ENCODE measurements at places on chromosomes 6 and 20.
A peak's percentile ranks its signal among the peaks of the same experiment; 100 is the strongest.

- H3K27me3 ChIP-seq, result no peaks in the 10 kb centered on the region
- H3K4me3 ChIP-seq, result no peak overlapping the region
- no peaks in the 10 kb centered on the region for H3K4me1 ChIP-seq
- no peak overlapping the region for H3K27ac ChIP-seq
Measured at GRCh38 chr6:168050225-168050880, 28.7 kb downstream of the FRMD1 start.

- no peaks in the 10 kb centered on the region for H3K27me3 ChIP-seq
- no peaks in the 10 kb centered on the region for H3K4me1 ChIP-seq
- no peak overlapping the region for H3K27ac ChIP-seq
- no peaks in the 10 kb centered on the region for H3K36me3 ChIP-seq
Measured at GRCh38 chr6:95087394-95088097, 489.8 kb upstream of the MANEA start.

DNA sequence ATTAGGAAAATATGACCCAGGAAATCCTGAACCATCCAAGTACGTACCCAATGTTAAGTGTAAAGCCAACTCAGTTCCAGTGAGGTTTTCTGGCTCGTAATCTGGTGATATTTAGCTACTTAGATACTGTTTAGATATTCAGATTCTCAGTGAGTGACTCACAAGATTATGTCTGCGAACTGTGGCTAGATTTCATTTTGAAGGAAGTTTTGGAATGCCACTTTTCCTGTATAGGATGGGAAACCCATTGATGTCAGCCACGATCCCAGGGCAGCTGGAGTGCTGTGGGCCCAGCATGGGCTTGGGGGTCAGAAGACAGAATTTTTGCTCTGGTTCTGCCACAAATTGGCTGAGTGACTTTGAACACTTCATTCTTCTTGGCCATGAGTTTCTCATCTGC, 76.3 kb downstream of the TMEM170B start:
- H3K36me3 ChIP-seq, result no peaks in the 10 kb centered on the region
- H3K4me3 ChIP-seq, result no peak overlapping the region
- H3K27me3 ChIP-seq, result no peaks in the 10 kb centered on the region
- DNase-seq, result no peak

DNA sequence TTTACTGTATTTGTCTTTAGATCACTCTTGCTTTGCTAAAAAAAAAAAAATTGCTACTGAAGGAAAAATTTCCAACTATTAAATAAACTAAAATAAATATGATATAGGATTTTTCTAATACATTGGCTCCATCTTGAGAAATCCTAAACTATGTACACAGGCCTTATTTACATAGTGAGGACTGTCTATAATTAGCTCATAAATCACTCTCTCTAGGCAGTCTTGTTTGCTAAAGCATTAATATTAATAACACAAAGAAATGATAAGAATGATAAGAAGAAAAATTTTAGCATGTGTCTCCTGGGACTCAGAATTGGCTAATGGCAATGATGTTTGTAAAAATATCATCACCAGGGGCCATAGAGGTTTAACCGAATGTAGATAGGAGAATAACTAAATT, 13.3 kb upstream of the CRYBG1 start:
- H3K27me3 ChIP-seq, result no peaks in the 10 kb centered on the region
- H3K36me3 ChIP-seq, result no peaks in the 10 kb centered on the region
- H3K4me1 ChIP-seq, result no peaks in the 10 kb centered on the region
- no peak for DNase-seq
- H3K27ac ChIP-seq, result no peak overlapping the region
- no peak overlapping the region for H3K4me3 ChIP-seq

- no peaks in the 10 kb centered on the region for H3K36me3 ChIP-seq
- H3K27ac ChIP-seq, result no peak overlapping the region
- H3K4me3 ChIP-seq, result no peak overlapping the region
- H3K4me1 ChIP-seq, result no peaks in the 10 kb centered on the region
- H3K27me3 ChIP-seq, result no peaks in the 10 kb centered on the region
Measured at GRCh38 chr6:13140980-13141379, 187.4 kb downstream of the TBC1D7 start.

DNA sequence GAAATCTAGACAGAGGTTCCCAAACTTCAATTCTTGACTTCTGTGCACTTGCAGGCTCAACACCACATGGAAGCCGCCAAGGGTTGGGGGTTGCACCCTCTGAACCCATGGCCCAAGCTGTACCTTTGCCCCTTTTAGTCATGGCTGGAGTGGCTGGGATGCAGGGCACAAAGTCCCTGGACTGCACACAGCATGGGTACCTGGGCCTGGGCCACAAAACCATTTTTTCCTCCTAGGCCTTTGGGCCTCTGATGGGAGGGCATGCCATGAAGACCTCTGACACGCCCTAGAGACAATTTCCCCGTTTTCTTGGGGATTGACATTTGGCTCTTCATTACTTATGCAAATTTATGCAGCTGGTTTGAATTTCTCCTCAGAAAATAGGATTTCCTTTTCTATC, 342.0 kb downstream of the TPBG start:
- H3K4me3 ChIP-seq, result no peak overlapping the region
- H3K27ac ChIP-seq, result no peak overlapping the region
- DNase-seq, result no peak
- no peaks in the 10 kb centered on the region for H3K27me3 ChIP-seq

DNA sequence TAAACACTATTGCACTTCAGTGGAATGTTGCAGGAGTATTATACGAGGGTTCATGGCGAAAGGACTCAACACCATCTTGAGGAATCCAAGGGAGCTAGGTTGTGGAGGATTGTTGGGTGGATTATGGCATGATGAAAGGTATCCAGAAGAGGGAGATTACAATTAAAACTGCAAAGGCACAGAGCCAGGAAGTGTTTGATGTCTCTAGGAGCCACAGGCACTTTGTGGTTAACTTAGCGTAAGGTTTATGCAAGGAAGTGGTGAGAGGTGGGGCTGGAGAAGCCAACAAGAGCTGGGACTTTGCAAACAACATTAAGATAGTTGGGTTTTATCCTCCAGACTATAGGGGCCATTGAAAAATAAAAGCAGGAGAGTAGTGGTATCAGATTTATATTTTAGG, 86.6 kb upstream of the TPD52L1 start:
- H3K4me1 ChIP-seq, result peaks cover 20% of the 10 kb centered on the region
- H3K27me3 ChIP-seq, result no peaks in the 10 kb centered on the region
- H3K4me3 ChIP-seq, result peak overlapping the region; percentile 17
- DNase-seq, result peak; percentile 4
- no peak overlapping the region for H3K27ac ChIP-seq

- no peak overlapping the region for H3K4me3 ChIP-seq
- H3K36me3 ChIP-seq, result no peaks in the 10 kb centered on the region
- H3K4me1 ChIP-seq, result no peaks in the 10 kb centered on the region
Measured at GRCh38 chr6:99282479-99283062, 66.9 kb downstream of the FAXC start.
